ENCODE measurements at places on chromosomes 3 and 15.

DNA sequence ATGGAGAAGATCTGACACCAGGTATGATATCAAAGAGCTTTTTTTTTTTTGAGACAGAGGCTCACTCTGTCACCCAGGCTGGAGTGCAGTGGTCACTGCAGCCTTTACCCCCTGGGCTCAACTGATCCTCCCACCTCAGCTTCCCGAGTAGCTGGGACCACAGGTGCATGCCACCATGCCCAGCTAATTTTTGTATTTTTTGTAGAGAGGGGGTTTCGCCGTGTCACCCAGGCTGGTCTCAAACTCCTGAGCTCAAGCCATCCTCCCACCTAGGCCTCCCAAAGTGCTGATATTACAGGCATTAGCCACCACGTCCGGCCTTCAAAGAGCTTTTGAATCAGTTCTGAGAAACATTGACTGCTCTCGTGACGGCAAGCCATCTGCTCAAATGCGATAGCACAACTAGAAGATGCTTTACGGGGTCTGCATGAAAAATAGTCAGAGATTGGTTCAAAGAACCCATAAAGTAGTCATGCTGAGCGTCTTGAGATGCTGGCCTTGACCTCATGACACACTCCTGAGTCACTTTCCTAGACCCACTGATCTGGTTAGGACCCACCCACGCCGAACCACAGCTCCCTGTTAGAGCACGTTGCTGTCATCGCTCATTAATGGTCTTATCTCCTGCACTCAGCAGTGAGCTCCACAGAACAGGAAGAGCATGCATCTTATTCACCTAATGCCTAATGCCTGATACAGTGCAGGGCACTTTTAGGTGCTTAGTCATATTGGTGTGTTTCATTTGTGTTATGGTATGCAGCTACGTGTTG, 57.0 kb upstream of the NR2F2 start:
- no peak for DNase-seq

DNA sequence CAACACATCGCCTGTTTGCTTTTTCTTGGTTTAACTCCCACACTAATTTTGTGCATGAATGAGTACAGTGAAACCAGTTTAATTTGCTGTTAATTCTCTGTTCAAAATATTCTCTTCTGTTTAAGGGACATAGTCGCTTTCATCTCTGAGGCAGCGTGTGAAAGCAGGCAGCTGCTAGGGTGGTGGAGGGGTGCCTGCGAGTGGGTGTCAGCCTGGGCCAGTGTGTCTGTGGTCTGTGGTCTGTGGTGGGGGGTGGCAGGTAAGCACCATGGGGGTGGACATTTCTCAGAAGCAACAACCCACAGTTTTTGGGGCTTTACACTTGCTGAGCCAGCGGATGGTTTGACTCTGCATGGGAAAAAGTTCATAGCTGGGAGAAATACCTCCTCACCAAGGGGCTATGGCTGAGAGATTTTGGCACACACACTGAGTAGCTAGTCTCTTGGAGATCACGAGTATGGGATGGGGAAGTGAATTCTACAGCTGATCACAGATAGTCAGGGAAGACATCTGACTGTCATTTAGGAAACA, 109.2 kb downstream of the EPHB1 start:
- no peak for DNase-seq

DNA sequence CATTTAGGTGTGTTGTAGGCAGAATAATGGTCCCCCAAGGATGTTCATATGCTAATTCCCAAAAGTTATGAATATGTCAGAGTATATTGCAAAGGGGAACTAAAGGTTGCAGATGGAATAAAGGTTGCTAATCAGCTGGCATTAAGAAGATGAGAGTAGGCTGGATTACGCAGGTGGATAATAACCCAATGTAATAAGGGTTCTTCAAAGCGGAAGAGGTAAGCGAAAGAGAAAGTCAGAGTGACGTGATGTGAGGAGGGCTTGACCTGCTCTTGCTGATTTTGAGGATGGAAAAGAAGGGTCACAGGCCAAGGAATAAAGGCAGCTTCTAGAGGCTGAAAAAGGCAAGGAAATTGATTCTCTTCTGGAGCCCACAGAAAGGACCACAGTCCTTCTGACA, 104.0 kb downstream of the STRIT1 start:
- DNase-seq = no peak

DNA sequence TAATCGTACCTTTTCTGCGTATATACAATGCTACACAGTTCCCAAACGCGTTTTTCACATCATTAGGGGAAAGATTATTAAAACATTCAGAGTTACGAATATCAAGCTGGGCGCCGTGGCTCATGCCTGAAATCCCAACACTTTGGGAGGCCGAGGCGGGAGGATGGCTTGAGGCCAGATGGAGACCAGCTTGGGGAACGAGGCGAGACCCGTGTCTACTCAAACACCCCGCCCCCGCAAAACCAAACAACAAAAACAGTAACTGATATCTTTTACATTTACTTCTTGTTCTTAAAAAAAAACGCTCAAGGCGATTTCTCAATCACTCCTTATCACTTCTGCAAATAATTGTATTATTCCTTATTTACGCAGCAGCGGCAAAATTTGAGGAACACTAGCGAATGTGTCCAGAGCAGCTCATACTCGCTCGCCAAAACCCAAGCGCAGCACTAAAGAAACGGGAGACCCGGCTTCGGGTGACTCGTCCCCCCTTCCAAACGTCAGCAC, 1.2 kb downstream of the ZBTB11 start:
- no peak for DNase-seq

GRCh38 chr3:49004352-49005302, 2.6 kb upstream of the WDR6 start:
- DNase-seq = no peak

DNA sequence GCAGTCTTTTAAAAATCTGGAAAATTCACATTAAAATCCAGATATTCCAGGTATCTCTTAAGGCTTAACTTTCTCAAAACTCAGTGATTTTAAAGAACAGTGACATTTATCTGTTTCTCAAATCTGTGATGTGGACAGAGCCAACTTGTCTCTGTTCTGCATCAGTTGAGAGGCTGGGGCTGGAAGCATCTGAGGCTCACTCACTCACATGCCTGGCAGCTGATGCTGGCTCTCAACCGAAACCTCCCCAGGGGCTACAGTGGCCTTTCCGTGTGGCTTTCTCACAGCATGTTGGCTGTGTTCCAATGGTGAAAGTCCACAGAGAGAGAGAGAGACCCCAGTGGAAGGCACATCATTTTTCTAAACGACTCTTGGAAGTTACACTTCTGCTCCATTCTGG, 53.5 kb downstream of the CEMIP start:
- DNase-seq = no peak

DNA sequence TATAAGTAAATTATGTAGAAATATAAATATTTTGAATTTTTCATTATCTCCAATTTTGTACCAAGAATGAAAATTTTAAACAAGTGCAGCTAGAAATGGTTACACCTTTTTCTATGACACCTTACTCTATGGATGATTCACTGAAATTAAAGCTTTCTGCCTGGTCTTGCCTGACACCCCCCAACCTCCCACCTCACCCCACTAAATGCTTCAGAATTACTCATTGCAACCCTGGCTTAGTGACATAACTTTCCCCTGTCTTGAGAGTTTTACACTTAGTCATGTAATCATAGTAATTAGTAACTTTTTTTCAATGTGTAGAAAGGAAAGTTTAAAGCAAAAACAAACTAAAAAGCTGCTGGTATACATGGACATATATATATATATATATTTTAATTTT, 42.0 kb upstream of the MEIS2 start:
- DNase-seq = no peak

- no peak for DNase-seq
Measured at GRCh38 chr3:36318621-36319200, 61.6 kb upstream of the STAC start.

DNA sequence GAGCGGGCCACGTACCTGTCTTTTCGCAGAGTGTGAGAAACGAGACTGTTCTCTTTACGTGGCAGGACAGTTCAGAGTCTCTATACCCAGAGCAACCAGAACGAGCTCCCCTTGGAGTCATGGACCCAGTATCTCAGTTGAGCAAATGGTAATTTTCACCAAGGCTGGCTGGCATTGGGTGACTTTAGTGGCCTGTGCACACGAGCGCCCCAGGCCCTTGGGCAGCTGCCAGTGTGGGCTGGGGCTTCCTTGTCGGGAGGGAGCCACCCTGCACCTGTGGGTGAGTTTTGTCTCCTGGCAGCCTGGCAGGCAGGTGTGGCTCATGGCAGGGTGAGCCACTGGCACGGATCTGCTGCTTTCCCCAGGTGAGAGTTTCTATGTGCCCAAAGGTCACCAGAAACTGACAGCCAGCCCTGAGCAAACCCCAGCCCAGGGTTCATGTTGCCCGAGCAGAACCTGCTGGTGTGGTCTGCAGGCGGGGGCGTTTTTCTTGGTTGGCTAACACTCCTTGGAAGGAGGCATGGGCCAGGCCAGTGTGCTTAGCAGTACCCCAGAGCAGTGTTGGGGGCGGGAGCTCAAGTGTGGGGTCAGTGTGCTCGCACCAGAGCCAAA, 135.0 kb downstream of the TJP1 start:
- DNase-seq = no peak

DNA sequence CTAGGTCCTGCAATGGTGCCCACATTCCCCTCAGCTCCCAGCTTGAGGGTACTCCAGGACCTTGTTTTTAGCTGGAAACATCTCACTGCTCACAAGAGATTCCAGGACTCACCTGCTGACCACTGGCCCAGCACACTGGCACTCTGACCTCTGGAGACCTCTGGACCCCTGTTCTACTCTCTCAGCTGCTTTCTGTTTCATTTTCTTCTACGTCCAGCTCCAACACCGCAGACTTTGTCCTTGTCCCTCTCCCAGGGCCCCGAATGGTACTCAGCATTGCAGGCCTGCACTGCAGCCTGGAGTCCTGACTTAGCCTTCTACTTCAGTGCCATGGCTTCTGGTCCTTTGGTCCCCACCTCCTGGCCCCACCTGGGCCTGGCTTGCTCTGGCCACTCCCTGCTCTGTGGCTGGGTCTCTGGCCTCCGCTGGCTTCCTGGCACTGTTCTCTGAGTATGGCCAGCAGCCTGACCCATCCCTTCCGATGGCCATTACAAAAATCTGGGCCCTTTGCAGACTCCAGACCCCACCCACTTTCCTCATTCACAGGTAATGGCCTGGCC, 27.9 kb downstream of the KY start:
- DNase-seq = no peak

Measured in stimulated activated CD4-positive, alpha-beta T cell treated with anti-CD3 and anti-CD28 coated beads, Interleukin-1b, Interleukin-23, amount 100 ng/mL, for 4 hours (primary cell).